ENCODE measurements at places on chromosomes 16 and 17.
A peak's percentile ranks its signal among the peaks of the same experiment; 100 is the strongest.

DNA sequence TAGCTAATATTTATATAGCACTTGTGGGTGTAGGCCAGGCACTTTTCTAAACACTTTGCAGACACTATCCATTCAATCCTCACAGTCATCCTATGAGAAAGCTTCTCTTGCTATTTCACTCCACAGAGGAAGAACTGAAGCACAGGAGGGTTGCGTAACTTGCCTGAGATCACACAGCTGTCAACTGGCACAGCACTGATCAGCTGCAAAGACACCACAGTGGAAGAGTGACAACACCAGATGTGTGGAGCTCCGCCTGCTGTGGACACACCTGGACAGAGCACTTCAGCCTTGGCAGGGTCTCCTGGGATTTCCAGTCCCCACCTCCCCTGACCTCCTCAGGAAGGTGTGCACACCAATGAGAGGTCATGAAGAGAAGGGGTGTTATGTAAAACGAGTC is 13.3 kb upstream of the CNEP1R1 start:
- DNase-seq = no peak

DNA sequence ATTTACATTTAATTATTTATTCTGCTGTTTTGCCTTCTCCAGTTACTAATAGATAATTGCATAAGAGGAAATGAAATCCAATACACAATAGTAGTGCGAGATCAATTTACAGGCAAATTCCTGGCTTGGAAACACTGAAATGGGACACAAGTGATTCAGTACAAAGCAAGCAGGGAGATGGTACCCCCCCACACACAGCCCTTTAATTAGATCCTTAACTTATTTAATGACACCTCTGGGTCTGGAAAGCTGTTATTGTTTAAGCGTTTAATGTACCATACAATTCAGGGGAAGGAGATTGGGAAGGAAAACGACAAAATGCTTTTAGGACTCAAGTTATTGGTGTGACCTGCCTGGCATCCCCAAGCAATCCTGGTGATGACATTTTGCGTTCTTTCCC is 318.2 kb downstream of the NPIPA8 start:
- DNase-seq = no peak

GRCh38 chr16:23145608-23146007 is 3.6 kb downstream of the USP31 start:
- peak; percentile 45 for DNase-seq

DNA sequence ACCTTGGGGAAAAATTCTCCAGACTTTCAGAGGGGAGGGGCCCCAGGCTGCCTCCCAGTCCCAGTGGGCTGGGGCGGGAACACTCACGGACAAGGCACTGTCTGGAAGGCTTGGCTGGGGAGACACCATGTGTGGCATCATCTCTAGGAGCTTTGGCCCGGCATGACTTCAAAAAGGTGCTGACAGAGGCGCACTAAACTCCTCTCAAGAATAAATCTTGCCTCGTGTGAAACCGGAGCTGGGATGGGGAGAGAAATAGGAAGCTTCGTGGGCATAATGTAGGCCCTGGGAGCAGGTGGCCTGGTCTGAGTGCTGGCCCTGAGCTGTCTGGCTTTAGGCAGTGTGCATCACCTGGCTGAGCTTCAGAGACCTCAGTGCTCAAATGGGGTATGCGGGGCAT is 5.7 kb downstream of the WSCD1 start:
- DNase-seq = no peak

GRCh38 chr16:15949210-15950160 is at the start of gene ABCC1:
Gene ABCC1, plus strand, starts transcription at chr16:15949616. Its CDS starts 136 bp downstream, at chr16:15949752.
- peak; percentile 48 for DNase-seq

DNA sequence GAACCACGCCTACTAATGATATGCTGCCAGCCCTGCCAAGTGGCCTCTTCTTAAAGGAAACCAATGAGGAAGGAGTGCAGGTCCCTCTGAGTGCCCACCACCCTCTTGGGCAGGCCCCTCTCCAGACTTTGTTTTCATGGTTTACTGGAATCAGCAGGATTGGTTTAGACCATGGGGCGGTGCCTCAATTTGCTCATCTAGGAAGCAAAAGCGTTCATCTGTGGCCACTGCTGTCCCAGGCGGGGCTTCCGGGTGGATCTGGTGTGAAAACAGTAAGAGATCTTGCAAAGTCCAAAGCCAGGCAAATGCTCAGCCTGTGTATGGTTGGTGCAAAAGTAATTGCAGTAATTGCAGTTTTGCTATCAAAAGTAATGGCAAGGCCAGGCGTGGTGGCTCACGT is 71.3 kb downstream of the AMFR start:
- no peak for DNase-seq

DNA sequence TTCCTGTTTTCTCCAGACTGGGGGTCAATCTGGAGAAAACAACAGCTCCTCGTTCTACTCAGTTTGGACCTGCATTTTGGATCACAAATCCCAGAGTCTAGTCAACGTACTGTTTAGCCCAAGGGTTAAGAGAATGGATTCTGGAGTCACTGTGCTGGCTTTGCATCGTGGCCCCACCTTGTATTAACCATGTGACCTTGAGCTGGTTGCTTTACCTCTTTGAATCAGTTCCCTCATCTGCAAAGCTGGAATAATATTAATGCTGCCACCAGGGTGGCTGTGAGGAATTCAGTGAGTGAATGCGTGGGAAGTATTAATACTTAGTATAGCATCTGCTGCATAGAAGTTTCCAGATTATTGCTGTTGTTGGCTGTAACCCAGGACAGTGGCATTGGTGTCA is 11.3 kb upstream of the DHRS7C start:
- no peak for DNase-seq

DNA sequence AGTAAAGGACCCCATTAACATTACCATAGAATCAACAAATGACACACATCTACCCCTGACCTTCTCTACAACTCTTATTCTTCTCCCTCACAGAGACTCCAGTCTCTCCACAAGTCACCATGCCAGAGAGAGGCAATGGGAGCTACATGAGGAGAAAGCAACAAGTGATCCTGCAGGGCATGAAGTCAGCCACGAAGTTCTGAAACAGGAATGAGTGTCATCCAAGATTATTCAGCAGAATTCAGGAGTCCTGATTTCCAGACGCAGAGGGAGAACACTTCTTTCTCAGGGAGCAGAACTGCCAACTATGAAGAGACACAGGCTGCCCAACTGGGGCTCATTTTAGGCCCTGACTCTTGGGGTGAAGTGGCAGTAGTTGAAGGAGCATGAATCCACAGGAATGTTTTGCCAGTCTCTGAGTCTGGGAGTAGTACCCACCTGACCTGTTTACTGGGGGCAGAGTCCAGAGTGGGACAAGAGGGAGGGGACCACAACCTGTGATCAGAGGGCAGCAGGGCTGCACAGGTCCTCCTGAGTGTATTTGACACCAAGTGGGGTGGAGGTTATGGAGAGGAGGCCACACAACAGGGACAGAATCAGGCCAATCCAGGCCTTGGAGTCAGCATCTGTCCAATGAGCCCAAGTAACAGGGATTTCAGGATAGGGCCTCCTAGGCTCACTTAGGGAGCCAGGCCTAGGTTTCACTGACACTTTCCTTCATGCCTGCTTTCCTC is 2.4 kb upstream of the MTMR4 start:
- DNase-seq = no peak

DNA sequence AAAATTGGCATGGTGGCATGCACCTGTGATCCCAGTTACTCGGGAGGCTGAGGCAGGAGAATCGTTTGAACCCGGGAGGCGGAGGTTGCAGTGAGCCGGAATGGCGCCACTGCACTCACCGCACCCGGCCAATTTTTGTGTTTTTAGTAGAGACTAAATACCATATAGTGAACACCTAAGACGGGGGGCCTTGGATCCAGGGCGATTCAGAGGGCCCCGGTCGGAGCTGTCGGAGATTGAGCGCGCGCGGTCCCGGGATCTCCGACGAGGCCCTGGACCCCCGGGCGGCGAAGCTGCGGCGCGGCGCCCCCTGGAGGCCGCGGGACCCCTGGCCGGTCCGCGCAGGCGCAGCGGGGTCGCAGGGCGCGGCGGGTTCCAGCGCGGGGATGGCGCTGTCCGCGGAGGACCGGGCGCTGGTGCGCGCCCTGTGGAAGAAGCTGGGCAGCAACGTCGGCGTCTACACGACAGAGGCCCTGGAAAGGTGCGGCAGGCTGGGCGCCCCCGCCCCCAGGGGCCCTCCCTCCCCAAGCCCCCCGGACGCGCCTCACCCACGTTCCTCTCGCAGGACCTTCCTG is at the start of gene HBQ1:
Gene HBQ1, plus strand, starts transcription at position 359 of the 575 bp plus-strand sequence. Its CDS starts 28 bp downstream, at position 387.
- peak; percentile 38 for DNase-seq

DNA sequence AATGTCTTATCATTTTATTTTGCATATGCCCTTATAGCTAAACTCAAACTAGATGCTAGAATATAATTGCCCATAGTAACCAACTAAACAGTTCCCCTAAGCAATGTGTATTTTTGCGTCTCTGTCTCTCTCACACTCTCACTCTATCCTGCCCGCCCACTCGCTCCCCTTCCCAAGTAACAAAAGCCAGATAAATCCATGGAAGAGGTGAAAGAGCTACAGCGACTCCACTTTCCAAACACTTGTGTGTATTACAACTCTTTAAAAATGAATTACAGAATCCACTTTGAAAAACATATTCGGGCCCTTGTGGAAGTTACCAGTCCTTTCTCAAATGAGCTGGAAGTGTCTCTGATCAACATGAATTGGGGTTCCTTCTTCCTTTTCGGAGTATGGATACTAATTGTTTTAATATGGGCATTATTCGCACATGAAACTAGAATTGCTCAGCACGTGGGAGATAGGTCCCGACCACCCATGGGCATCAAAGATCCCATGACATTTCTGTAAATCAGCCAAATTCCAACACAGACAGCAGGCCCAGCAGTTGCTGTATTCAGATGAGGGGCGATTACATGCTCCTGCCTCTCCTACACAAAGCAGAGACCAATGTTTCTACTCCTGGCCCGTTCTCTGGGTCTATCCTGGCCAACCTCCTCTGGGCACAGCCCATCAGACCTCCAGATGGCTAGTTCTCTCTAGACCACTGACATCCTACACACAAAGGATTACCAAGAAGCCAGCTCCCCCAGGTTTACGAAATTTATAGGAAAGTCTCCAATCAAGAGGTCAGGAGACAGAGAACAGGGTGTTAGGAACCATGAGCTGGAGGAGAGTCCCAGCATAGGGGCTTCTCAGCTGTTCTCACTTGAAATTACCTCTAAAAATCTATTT is 121.5 kb downstream of the ZFHX3 start:
- no peak for DNase-seq

DNA sequence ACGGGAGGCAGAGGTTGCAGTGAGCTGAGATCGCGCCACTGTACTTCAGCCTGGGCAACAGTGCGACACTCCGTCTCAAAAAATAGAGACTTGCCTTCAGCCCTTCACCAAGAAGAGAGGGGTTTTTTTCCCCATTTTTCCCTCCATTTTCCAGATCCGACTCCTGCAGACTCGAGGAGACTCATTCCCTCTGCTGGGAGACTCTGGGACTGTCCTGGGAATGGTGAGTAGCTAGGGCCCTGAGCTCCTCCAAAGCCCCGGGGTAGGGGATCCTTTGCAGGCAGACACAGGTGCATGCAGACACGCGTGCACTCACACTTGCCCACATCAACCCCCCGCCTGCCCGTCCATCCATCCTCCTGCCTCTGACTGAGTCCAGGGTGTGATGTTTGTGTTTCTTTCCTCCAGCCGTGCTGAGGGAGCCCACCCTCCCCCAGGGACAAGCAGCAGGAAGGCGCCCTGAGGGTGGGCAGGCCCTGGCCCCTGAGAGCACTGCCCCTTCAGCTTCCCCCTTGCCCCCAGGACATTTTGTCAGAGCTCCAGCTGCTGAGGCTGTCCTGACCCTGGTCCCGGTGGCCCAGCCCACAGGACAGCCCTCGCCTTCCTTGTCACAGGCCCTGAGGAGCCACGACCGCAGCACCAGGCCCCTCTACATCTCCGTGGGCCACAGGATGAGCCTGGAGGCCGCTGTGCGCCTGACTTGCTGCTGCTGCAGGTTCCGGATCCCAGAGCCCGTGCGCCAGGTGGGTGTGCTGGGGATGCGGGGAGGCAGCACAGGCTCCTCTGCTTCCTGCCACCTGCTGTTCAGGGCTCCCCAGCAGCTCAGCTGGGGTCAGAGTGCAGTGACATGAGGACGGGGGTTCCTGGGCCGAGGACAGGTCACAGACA is 10.2 kb downstream of the ENDOV start:
- no peak for DNase-seq

- no peak for DNase-seq
These were observed 321.2 kb upstream of the SOX9 start for GRCh38 chr17:71799657-71800056.

- DNase-seq = no peak
These were observed 22.3 kb downstream of the CD300LF start for GRCh38 chr17:74690409-74690825.

GRCh38 chr17:56718515-56718914 is 115.2 kb downstream of the C17orf67 start:
- DNase-seq = no peak

DNA sequence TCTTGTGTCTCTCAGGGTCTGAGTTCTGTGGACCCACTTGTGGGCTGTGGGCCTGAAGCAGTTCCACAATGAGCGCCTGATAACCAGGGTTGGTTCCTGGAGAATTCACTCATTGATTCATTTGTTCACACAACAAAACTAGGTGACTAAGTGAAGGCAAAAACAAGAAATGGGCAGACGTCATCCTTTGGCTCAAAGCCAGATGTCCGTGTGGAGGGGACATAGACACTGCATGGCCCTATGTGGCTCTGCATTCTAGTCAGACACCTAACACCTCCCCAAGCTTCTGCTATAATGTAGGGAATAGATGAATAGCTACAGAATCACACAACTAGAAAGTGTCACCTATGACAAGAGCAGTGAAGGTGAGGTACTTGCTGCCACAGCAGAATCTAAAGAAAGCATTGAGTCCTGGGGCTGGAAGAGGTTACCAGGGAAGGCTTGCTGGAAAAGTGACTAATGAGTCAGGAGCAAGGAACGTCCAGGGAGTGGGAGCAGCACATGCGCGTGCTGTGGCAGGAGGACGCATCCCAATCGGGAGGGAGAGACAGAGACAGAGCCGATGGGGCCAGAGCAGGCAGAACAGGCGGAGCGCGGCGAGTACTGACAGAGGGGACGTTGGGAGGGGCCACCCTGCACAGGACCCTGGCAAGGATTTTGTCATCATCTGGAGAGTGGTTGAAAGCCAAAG is 58.9 kb downstream of the CES1 start:
- DNase-seq = peak; percentile 3

- DNase-seq = no peak
These were observed 39.1 kb downstream of the SPOP start for GRCh38 chr17:49638818-49639217.

- DNase-seq = no peak
These were observed 5.1 kb upstream of the CLUH start for GRCh38 chr17:2716649-2717048.

Measured in fibroblast of skin of right biceps (primary cell).